NB4 (cell line): ENCODE measurements at places on chromosomes 3 and 15.
A peak's percentile ranks its signal among the peaks of the same experiment; 100 is the strongest.

GRCh38 chr3:69485489-69485888 lies 99.6 kb upstream of the FRMD4B start:
- no peak for DNase-seq

DNA sequence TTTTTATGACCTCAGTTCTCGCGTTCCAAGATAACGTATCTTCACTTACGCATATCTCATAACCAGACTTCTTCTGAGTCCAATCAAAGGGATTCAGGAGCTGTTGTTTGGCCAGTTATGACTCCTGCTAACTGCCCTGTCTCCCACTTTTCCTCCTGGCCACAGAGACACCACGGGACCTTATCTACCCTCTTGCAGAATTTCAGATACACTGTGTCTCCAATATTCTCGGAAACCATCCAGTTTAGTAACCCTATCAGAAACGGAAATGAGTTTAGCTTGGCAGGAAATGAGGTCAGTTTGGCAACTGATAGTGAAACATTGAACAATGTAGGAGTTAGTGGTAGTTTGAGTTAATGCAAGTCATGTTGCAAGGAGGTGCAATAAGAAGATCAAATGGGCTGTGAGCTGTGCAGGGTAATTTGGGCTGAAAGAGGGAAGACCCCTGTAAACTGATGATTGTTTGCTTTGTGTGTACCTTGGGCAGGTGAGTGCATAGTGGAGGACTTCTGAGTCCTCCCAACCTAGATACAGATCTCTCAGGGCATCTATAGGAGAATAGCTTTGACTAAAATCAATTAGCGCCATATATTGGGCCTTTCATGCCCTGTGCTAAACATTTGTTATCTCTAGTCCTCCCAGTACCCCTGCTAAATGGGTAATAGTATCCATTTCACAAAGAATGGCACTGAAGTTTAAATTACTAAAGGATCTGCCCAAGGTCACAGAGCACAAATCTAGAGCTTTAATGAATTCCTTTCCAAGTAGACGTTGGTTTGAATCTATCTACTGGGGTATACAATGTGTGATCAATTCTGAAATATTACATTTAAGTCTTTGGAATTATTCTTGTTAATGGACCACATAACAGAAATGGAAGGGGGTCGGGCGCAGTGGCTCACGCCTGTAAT lies 41.3 kb upstream of the PIK3CB start:
- peak; percentile 93 for DNase-seq

DNA sequence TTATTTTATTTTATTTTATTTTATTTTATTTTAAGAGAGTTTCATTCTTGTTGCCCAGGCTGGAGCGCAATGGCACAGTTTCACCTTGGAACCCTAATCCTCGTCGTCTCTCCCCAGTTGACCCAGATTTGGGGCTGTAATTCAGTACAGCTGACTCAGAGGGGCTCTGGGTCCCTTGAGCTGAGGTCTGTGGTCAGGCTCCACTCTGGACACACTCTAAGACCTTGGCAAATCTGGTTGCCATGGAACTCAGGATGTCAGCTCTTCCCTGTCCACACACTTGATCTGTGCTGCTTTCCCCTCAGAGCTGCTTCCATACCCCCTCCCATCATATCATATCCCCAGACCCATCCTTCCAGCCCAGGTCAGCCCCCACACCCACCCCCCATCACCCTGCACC lies 675 bp upstream of the CYP11A1 start:
- no peak for DNase-seq

GRCh38 chr3:154766765-154767503 lies 313.2 kb upstream of the MME start:
- no peak for DNase-seq

DNA sequence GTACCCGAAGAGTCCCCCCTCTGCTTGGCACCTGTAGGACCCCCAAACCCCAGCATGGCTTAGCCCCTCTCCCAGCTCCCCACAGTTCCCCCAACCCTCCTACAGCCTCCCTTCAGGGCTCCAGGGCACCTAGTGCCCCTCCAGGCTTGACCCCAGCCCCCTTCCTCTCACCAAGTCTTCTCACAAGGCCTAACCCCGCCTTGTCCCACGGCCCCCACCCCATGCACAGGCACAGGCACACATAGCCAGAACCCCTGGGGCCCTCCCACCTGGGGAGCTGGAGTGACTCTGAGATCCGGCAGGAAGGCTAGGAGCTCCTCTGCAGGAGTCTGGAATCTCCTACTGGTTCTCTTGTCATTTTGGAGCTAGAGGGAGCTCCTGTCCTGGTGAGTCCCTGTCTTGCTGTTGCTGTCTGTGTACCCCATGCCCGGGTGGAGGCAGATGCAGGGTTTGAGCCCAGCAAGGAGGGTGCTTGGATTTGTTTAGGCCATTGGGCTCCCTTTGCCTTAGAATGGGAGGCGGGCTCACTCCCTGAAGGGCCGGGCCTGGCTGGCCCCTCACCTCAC lies 39.6 kb downstream of the KLF13 start:
- peak; percentile 48 for DNase-seq

DNA sequence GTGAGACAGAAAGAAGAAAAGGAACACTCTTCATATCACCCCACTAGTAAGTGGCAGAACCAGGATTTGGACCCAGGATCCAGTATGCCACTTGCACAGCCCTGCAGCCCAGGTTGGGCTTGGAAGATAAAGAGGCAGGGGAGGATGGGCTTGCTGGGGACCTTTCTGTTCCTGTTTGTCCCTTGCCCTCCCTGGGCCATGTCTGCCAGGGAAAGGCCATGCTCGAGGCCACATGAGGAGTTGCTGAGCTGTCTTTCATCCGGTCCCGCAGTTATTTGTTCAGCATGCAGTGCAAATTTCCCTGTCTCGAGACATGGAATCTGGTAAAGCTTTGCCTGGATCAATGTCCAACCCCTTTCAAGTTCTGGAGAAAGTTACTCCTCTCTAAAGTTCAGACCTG lies 116.0 kb upstream of the MRPS22 start:
- no peak for DNase-seq

GRCh38 chr3:184786280-184786941 lies 25.6 kb upstream of the VPS8 start:
- peak; percentile 91 for DNase-seq

DNA sequence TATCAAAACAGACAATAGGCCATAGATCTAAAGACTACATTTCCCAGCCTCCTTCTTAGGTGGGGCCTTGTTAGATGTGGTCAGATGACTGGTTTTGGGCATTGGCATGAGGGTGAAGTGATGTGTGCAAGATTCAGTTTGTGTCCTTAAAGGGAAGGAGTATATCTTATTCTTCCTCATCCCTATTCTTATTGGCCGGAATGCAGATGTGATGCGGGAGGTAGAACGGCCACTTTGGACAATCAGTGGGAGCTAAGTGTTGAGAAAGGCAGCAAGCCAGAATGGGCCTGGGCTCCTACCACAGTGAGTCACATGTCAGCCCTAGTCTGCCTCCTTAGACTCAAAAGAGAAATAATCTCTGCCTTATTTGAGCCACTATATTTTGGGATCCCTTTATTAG lies 89.8 kb upstream of the MEX3B start:
- DNase-seq, result no peak

DNA sequence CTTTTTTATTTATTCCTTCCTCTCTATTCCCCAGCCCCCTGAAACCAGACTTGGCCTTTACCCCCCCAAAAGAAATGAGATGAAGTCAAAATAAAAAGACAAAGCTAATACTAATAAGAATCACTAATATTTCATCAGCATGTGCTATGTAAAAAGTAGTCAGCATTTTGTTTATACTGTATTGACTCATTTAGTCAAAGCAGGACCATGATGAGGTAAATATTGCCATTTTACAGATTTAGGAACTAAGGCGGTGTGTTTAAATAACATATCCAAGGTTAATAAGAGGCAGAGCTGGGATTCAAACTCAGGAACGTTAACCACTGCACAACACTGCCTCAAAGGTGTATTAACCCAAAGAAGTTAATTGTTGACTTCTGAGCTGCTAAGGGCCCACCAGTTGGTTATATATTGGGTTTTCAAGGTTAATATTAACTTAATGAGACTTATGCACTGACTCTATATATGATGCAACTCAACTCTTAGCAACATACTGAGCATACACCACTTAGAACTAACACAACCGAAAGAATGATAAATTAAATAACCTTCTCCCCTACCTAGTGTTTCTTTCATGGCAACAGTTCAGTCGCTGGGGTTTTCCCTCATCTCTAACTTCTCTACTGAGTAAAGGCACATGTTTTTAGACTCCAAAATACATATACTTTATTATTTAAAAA lies 34.7 kb downstream of the FOXP1 start:
- DNase-seq, result no peak

DNA sequence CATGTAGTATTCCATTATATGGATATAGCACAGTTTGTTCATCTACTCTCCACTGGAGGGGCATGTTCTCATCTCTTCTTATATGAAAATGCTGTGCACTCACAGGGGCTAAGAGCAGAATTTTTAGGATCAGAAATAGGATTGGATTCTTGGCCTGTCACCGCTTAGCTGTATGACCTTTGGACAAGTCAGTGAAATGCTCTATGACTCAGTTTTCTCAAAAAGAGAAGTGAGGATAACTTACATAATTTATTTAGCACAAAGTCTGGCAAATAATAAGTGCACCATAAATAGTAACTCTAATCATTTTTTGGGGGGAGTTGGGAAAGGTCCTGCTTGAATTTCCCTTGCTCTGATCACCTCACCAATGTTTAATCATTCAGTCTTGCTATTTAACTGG lies 103.7 kb upstream of the LRIG1 start:
- no peak for DNase-seq

- DNase-seq, result no peak
Observed at GRCh38 chr15:42282926-42283325, 9.7 kb upstream of the TMEM87A start.

GRCh38 chr15:59196416-59196815 lies 10.2 kb upstream of the LDHAL6B start:
- no peak for DNase-seq

DNA sequence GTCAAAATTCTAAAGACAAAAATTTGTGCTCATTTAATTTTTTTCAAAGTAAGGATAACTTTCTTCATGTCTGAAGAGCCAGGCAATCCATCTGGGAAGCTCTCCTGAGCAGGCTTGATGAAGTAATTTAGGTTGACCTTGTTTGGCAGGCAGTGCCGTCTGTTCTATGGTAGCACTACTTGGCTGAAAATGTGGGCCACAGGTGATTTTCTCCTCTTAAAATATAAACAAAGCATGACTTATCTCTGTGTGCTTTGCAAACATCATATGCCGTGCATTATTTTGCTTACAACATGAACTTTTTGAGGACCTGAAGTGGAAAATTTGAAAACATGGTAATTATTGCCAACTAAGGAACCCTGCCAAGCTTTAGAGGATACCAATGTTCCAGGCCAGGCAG lies 143.2 kb downstream of the RAP2B start:
- DNase-seq, result no peak

DNA sequence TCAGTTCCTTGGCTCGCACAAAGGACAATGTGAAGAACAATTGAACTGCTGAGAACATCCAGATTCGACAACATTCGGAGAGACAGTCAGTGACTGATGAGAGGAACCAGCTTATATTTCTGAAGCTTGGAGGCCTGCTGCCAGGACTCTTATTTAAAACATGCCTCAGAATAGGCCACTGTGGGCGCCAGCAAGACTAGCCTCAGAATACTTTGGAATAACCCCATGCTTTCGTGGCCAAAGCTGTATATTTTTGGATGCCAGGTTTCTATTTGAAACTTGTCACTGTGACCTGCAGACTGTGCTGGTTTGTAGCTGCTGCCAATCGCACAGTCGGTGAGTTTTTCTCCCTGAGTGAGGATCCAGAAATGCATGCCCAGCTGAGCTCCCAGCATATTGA lies 129.9 kb upstream of the UBE3A start:
- no peak for DNase-seq

DNA sequence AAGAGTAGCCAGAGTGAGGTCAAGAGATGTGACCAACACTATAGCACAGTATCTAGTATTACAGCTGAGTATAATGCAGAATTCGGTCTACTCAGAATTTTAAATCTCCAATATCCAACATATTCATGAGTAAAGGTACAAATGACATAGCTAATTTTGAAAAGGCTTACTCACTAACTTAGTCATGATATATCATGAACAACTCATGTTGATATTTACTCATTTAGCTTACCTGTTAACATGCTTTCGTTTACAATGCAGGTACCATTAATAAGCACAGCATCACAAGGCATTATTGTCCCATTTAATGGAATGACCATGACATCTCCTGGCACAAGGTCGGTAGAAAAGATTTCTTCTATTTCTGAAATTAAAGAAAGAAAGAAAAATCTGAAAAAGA lies 36.9 kb downstream of the ATP13A3 start:
- no peak for DNase-seq

DNA sequence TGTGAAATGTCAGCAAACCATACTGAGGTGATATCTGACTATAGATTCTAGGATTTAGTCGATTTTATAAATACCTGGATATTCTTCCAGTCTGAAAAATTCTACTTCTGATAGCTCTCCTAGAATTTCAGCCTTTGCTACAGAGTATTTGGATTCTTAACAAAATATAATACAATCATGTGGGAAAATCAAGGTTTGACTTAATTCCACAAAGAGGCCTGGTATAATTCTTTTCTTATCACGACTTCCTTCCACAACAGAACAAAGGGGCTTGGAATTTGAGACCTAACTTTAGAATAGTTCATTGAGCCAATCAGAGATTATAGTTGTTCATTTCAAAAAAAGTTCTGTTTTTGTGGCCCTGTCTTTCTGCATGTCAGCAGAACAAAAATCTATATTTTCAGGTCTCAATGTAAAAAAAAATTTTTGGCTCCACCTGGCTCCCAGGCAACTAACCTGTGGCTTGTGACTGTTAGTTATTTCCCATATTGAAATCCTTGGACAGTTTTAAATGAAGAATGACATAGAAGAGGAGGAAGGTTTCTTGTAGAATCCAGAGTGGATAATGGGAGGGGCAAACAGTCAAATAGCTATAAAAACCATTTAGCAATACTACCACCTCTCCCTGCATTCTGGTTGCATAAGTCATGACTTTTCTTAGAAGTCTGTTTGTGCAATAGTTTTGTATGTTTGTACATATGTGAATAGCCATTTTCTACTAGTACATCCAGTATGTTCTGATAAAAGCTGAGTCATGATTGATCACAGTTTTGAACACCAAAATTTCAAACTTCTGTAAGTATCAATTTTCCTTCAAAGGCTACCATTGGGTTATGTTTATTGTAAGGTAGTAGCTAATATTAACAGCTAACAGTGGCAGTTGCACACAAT lies 4.0 kb downstream of the TM4SF1 start:
- peak; percentile 62 for DNase-seq

DNA sequence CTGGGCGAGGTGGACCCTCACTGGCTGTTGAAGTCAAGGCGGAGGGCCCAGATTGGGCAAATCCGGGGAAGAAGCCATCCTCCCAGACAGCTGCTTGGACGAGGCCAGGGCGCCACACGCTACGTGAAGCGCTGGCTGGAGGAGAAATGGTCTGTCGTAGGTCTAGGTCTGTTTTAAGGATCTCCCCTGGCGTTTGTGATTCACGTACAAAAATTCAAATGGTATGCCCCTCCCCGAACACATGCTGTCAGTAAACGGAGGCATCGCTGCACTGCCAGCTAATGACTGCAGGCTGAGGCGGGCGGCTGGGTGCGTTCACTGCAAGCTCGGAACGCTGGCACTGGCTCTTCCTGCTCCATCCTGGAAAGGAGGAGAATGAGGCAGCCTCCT lies 69.9 kb downstream of the EPHB3 start:
- DNase-seq, result no peak

GRCh38 chr3:193959861-193960260 lies 176.1 kb upstream of the HES1 start:
- DNase-seq, result no peak

GRCh38 chr15:38072348-38073177 lies 138.1 kb downstream of the TMCO5A start:
- peak; percentile 80 for DNase-seq

GRCh38 chr15:35874260-35874905 lies 328.4 kb upstream of the DPH6 start:
- peak; percentile 14 for DNase-seq

- DNase-seq, result no peak
Observed at GRCh38 chr3:10317311-10317960, 3.5 kb downstream of the SEC13 start.
